Transverse colon (tissue), 4 donors: ENCODE measurements at places on chromosomes 2 and 18. TPM values are rescaled to one million over a fixed set of nuclear protein-coding genes. Genes with fewer than 3 reads are reported as not detected.

Gene NFATC1
- total RNA-seq: 19.1 TPM

Gene MEIS1
- total RNA-seq: 25.9 TPM

Gene PGAP1
- total RNA-seq: 21.4 TPM

- no peak overlapping the region for H3K27ac ChIP-seq
- H3K27me3 ChIP-seq: no peaks in the 10 kb centered on the region
- H3K4me1 ChIP-seq: no peaks in the 10 kb centered on the region
- no peak for DNase-seq
- H3K36me3 ChIP-seq: no peaks in the 10 kb centered on the region
- no peak overlapping the region for H3K4me3 ChIP-seq
These were observed 420.5 kb downstream of the STK39 start for GRCh38 chr2:167826906-167827305.

- H3K27ac ChIP-seq: no peak overlapping the region
- no peaks in the 10 kb centered on the region for H3K27me3 ChIP-seq
- H3K36me3 ChIP-seq: no peaks in the 10 kb centered on the region
- no peak overlapping the region for H3K4me3 ChIP-seq
These were observed 231.8 kb upstream of the SPOPL start for GRCh38 chr2:138269765-138270164.

DNA sequence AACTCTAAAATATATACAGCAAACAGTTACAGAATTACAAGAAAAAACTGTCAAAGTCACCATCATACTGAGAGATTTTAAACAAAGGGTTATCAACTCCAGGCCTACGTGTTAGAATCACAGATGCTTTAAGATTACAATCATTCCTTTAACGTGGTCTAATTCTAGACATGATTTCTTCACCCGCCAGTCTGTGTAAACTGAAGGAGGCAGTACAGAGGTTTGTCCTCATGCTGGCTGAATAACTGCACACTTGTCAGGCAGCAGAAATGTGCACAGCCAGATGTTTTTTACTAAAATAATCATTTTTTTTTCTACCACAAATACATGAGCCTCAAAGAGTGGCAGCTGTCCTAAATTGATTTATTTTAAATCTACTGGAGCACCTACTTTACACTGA, 15.5 kb upstream of the NEURL3 start:
- DNase-seq: no peak
- H3K27me3 ChIP-seq: no peaks in the 10 kb centered on the region
- H3K4me3 ChIP-seq: no peak overlapping the region
- H3K27ac ChIP-seq: no peak overlapping the region
- no peaks in the 10 kb centered on the region for H3K36me3 ChIP-seq
- H3K4me1 ChIP-seq: peaks cover 7% of the 10 kb centered on the region

GRCh38 chr2:58107803-58108710, 61.5 kb downstream of the VRK2 start:
- H3K36me3 ChIP-seq: no peaks in the 10 kb centered on the region
- DNase-seq: no peak
- H3K27me3 ChIP-seq: no peaks in the 10 kb centered on the region
- H3K4me1 ChIP-seq: no peaks in the 10 kb centered on the region
- no peak overlapping the region for H3K4me3 ChIP-seq
- H3K27ac ChIP-seq: no peak overlapping the region

GRCh38 chr2:29425866-29426265, 310.7 kb downstream of the CLIP4 start:
- no peaks in the 10 kb centered on the region for H3K4me1 ChIP-seq
- H3K4me3 ChIP-seq: no peak overlapping the region
- no peak for DNase-seq
- H3K36me3 ChIP-seq: no peaks in the 10 kb centered on the region
- no peaks in the 10 kb centered on the region for H3K27me3 ChIP-seq
- no peak overlapping the region for H3K27ac ChIP-seq

DNA sequence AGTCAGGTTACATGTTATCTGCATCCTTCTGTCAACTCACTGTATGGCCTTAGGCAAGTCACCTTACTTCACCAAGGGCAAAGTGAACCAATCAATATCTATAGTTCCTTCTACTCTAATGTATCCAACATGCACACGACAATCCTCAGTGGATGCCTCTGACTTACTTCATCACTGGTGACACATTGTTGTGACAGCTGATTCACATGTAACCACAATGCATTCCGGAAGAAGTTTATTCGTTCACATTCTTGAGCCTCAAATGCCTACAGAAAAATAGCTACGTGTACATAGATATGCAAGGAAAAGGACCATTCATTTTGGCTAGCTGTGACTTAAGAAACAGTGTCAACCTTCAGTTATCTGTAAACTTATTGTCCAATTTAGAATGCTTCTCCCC, 26.3 kb upstream of the EPG5 start:
- no peak for DNase-seq
- H3K27ac ChIP-seq: no peak overlapping the region

GRCh38 chr2:19810637-19811036, 91.1 kb downstream of the TTC32 start:
- no peak overlapping the region for H3K4me3 ChIP-seq
- DNase-seq: no peak
- H3K36me3 ChIP-seq: no peaks in the 10 kb centered on the region
- no peak overlapping the region for H3K27ac ChIP-seq

DNA sequence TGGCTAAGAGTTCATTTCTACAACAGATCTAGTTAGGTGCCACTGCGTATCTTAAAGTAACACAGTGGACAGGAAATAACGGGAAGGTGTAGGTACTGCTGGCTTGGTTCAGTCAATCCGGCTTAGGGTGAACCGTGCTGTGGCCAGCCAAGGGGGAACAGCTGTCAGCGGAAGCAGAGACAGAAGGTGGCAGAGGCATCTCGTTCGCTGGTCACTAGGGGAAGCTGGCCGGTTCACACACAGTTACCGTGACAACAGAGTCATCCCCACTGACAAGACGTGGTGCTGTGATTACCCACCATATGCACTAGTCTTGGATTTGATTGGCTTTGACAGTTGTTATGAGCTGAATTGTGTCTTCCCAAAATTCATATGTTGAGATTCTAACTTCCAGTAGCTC, 58.8 kb upstream of the HDAC4 start:
- H3K4me3 ChIP-seq: no peak overlapping the region
- no peak for DNase-seq
- H3K4me1 ChIP-seq: no peaks in the 10 kb centered on the region
- H3K36me3 ChIP-seq: no peaks in the 10 kb centered on the region
- H3K27me3 ChIP-seq: peaks cover 19% of the 10 kb centered on the region

DNA sequence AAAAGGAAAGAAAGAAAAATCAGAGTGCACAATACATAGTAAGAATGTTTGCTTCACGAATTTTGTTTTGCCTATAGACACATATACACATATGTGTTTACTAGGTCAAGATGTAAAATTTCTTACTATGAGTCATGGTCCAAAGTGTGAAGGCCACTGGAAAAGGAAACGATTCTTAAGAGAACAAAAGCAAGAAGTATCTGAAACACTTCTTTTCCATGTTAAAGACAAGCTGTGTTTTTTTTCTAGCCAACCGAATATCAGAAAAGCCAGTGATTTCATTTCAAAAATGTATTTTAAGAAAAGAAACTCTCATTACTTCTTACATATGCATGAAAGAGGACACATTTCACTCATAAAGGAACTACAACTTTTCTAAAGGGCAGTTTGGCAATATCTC, 24.9 kb downstream of the PECR start:
- H3K4me1 ChIP-seq: peaks cover 6% of the 10 kb centered on the region
- peak overlapping the region; percentile 82 for H3K27ac ChIP-seq
- H3K4me3 ChIP-seq: no peak overlapping the region
- no peaks in the 10 kb centered on the region for H3K27me3 ChIP-seq
- H3K36me3 ChIP-seq: no peaks in the 10 kb centered on the region
- DNase-seq: no peak

DNA sequence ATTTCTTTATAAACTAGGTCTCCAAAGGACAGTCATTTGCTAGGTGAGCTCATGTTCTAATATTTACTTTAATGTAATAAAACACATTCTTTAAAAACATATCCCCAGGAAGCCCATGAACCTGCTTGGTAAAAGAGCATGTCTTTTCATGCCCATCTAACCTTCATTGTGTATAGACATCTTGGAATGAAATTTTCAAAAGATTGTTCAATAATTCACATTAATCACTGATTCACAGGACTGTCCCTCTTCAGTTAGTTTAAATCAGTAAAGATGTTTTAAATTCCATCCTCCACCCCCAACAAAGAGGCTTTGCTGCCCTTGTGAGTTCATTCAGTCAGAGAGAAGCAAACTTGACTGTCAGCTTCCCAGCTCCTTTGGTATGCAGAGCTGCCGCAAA, 633.4 kb upstream of the CELF4 start:
- no peak for DNase-seq
- no peaks in the 10 kb centered on the region for H3K36me3 ChIP-seq
- no peaks in the 10 kb centered on the region for H3K27me3 ChIP-seq
- H3K4me1 ChIP-seq: no peaks in the 10 kb centered on the region

DNA sequence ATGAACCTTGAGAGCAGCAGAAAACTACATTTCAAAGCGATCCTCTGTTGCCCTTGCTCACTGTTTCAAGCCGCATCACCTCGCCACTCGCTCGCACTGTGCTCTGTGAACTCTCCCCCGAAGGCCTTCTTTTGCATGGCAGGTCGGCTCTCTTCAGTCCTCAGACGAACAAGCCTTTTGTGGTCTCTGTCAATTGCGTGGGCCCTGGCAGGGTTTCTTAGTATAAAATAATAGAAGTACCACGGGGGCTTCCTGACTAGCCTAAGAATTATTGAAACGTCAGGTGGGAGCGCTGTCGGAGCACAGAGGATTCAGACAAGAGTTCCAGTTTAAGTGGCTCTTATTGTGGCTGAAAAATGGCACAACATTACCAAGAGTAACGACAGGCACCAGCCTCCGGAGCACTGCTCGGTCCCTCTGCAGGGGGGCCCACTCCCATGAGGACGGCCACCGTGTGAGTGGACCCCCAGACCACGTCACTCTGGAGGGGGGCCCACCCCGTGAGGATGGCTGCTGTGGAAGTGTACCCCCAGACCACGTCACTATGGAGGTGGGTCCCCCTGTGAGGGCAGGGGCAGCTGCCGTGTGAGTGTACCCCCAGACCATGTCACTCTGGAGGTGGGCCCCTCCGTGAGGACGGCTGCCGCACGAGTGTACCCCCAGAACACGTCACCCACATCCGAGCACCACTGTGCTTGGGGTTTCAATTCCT, 237.7 kb downstream of the HDAC4 start:
- no peak for DNase-seq
- H3K27me3 ChIP-seq: no peaks in the 10 kb centered on the region
- H3K4me3 ChIP-seq: no peak overlapping the region
- H3K4me1 ChIP-seq: peaks cover 4% of the 10 kb centered on the region
- H3K27ac ChIP-seq: no peak overlapping the region
- H3K36me3 ChIP-seq: no peaks in the 10 kb centered on the region

GRCh38 chr2:55862246-55862645, 61.3 kb downstream of the EFEMP1 start:
- no peak overlapping the region for H3K4me3 ChIP-seq
- peak overlapping the region; percentile 59 for H3K27ac ChIP-seq
- no peak for DNase-seq
- no peaks in the 10 kb centered on the region for H3K4me1 ChIP-seq
- H3K36me3 ChIP-seq: no peaks in the 10 kb centered on the region
- no peaks in the 10 kb centered on the region for H3K27me3 ChIP-seq
